ENCODE measurements at places on chromosomes 11 and 22.

GRCh38 chr11:118281284-118281683 is 17.2 kb upstream of the MPZL2 start:
- no peak for DNase-seq

DNA sequence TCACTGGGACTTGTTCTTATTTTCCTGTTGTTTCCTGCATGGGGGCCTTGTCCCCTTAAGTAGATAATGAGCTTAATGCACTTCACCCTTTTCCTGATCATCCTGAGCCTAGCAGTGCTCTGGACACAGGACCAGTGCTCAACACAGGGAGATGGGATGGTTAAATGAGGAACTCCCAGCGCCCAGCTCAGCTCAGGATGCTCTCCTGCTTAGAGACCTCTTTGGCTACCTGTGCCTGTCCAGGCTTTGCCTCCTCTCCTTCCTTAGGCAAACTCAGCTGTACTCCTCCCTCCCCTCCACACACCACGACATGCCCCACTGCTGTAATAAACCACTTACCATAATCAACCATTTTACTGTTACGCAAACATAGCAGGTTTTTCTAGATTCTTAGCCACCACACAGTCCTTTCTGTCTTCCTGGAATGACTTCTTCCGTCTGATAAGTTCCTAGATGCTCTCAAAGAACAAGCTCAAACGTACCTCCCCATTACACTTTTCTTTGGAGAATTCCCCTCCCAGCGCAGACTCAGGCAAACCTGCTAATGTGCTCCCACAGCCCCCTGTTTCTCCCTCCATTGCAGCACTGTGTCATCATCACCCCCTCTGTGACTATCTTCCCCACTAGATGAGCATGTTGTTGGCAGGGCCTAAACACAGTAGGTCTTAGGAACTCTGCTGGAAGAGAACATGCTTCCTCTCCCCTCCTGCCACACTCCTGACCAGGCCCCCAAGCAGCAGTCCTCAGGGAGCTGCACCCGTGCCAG is 113.6 kb downstream of the MICAL2 start:
- DNase-seq = no peak

GRCh38 chr11:69821511-69822040 is 2.4 kb upstream of the FGF3 start:
- no peak for DNase-seq

DNA sequence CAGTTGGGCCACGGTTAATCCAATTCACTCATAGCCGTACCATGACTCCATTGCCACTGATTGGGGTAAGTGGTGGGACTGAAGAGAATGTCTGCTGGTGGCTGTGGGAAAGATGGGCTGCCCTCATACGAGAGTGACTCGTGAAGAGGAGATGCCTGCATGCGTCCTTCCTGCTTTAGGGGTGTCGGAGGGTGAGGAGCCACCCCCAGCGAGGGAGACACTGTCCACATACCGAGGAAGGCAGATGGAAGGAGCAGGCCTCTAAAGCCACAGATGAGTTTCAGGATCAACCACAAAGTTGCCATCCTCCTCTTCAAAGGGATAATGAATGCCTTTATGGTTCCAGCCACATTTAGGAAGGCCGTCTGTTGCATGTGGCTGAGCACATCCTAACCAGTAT is 83.2 kb downstream of the GRIK4 start:
- no peak for DNase-seq

- no peak for DNase-seq
These were observed 16.3 kb upstream of the RBMXL2 start for GRCh38 chr11:7072401-7073028.
